Myocyte (in vitro differentiated cells): ENCODE measurements at places on chromosomes 7 and 10. TPM values are rescaled to one million over a fixed set of nuclear protein-coding genes. Genes with fewer than 3 reads are reported as not detected.

GRCh38 chr7:117790731-117791130, 82.5 kb downstream of the CTTNBP2 start:
- DNase-seq = no peak

DNA sequence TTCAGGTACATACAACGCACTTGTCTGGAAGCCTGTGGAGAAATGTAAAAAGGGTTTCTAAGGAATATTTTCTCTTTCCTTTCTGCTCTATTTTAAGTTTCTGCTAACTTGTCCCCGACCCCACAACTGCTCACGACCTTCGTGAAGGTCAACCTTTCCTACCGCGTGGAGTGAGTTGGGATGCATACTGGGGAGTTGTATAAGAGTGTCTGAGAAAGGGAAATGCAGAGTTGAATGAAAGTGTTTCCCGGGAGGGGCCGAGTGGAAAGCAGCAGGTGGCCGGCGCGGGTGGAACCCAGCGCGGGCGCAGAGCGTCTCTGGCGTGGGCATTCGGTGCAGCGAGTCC, 17.9 kb upstream of the ACBD5 start:
- DNase-seq = no peak

LRRN3 gene
- total RNA-seq = 5.2 and 26.9 TPM in 2 replicates

PDZD7 gene
- 0.16 and 1.9 TPM in 2 replicates for total RNA-seq

DNA sequence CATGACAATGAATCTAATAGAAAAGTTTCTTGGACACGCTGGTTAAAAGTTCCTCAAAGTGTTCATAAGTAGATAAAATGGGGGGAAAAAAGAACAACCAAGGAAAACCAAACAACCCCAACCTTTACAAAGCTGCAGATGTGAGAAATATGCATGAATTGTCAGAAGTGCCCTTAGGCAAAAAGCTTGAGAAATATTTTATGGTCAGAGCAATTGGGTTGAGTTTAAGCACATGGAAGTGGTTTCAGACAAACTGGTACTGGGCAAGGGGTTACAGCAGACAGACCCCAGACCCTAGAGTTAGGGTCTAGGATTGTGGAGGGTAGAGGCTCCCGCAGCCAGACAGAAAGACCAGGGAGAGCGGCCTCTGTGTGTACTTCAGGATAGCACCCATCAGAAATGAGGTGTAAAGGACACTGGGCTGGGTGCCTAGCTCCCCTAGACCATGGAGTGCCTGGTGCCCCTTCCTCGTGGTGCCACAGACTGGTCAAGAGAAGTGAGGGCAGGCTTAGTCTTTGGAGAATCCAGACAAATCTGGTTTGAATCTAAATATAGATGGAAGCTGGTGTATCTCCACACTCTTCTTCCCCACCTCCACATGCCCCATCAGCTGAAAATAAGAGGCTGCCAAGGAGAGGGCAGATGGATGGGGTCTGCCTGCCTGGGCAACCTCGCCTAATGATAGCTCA, 37.3 kb downstream of the PNLIPRP2 start:
- DNase-seq = no peak

- DNase-seq = no peak
Measured at GRCh38 chr7:112097524-112097923, 108.7 kb downstream of the DOCK4 start.

- peak; percentile 47 for DNase-seq
Measured at GRCh38 chr7:101146-102046, 91.0 kb upstream of the FAM20C start.

DNA sequence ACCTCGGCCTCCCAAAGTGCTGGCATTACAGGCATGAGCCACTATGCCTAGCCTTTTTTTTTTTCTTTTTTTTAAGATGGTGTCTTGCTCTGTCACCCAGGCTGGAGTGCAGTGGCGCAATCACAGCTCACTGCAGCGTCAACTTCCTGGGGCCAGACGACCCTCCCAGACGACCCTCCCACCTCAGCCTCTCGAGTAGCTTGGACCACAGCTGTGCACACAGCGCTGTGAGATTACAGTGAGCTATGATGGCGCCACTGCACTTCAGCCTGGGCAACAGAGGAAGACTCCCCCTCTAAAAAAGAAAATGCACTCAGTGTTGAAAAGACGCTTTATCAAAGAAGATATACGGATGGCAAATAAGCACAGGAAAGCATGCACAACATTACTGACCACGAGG, 16.5 kb upstream of the WIPI2 start:
- no peak for DNase-seq

GRCh38 chr7:410395-410910, 109.2 kb downstream of the PDGFA start:
- no peak for DNase-seq

TLX1 gene
- total RNA-seq = not detected in 2 replicates

CAV2 gene
- 89.0 and 131 TPM in 2 replicates for total RNA-seq

GRCh38 chr10:36182179-36182566, 540.1 kb upstream of the FZD8 start:
- DNase-seq = no peak

ERVW-1 gene
- total RNA-seq = not detected in 2 replicates
